ENCODE measurements at places on chromosomes 11 and 22.

GRCh38 chr11:47480762-47481161, 31.8 kb upstream of the RAPSN start:
- no peak for DNase-seq
- H3K4me3 ChIP-seq: no peak overlapping the region
- peaks cover 8% of the 10 kb centered on the region for H3K36me3 ChIP-seq
- no peaks in the 10 kb centered on the region for H3K4me1 ChIP-seq

GRCh38 chr11:45885274-45885920, at the start of gene MAPK8IP1:
MAPK8IP1 (plus strand) TSS chr11:45885651; CDS start chr11:45885821, 170 bp downstream.
- H3K4me1 ChIP-seq: no peaks in the 10 kb centered on the region
- DNase-seq: no peak
- H3K27ac ChIP-seq: no peak within 1 kb of the TSS
- H3K4me3 ChIP-seq: peak within 1 kb of the TSS; percentile 43

DNA sequence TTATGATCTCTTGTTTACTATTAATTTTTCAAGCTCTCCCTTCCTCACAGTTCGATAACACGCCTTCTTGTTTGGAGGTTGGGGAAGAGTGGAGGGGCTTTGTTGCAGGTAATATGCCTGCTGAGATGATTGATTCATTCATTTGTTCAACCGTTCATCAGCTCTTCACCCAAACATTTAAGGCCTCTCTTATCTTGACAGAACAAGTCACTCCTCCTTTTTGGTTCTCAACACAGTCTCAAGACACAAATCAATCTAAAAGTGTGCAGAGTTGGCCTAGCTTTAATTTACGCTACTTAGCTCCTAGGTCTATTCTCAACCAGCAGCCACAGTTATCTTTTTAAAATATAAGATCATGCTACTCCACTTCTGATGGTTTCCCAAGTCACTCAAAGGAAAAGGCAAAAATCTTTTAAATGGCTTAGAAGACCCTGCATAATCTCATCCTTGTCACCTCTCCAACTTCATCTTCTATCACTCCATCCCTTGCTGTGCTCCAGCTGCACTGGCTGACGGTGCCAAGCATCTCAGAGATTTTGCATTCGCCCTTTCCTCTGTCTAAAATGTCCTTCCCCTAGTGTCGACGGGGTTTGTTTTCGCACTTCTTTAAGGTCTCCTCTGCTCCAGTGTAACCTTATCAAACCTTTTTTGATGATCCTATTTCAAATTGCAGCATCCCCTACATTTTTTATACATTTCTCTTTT, 60.3 kb downstream of the AMBRA1 start:
- H3K4me1 ChIP-seq: no peaks in the 10 kb centered on the region
- no peak overlapping the region for H3K27ac ChIP-seq
- DNase-seq: no peak
- H3K36me3 ChIP-seq: no peaks in the 10 kb centered on the region
- no peaks in the 10 kb centered on the region for H3K27me3 ChIP-seq
- H3K4me3 ChIP-seq: no peak overlapping the region

- no peak for DNase-seq
- H3K27me3 ChIP-seq: no peaks in the 10 kb centered on the region
- no peak overlapping the region for H3K27ac ChIP-seq
- no peaks in the 10 kb centered on the region for H3K36me3 ChIP-seq
- no peaks in the 10 kb centered on the region for H3K4me1 ChIP-seq
Measured at GRCh38 chr11:69209038-69209350, 53.3 kb downstream of the SMIM38 start.

DNA sequence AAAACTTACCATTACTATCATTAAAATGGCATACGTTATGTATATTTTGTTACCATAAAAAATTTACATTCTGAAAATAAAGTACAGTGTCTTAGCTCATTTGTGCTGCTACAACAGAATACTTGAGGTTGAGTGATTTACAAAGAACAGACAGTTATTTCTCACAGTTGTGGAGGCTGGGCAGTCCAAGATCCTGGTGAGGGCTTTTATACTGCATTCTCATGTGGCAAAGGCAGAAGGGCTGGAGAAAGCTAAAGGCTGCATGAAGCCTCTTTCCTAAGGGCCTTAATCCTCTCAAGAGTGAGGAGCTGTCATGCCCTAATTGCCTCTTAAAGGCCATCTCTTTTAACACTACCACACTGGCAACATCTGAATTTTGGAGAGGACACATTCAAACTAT, 13.3 kb downstream of the GGTLC2 start:
- H3K36me3 ChIP-seq: no peaks in the 10 kb centered on the region
- H3K4me1 ChIP-seq: no peaks in the 10 kb centered on the region
- no peaks in the 10 kb centered on the region for H3K27me3 ChIP-seq

- no peak overlapping the region for H3K27ac ChIP-seq
- no peaks in the 10 kb centered on the region for H3K27me3 ChIP-seq
- no peak overlapping the region for H3K4me3 ChIP-seq
Measured at GRCh38 chr11:56911312-56911711, 77.4 kb upstream of the OR5AK2 start.

DNA sequence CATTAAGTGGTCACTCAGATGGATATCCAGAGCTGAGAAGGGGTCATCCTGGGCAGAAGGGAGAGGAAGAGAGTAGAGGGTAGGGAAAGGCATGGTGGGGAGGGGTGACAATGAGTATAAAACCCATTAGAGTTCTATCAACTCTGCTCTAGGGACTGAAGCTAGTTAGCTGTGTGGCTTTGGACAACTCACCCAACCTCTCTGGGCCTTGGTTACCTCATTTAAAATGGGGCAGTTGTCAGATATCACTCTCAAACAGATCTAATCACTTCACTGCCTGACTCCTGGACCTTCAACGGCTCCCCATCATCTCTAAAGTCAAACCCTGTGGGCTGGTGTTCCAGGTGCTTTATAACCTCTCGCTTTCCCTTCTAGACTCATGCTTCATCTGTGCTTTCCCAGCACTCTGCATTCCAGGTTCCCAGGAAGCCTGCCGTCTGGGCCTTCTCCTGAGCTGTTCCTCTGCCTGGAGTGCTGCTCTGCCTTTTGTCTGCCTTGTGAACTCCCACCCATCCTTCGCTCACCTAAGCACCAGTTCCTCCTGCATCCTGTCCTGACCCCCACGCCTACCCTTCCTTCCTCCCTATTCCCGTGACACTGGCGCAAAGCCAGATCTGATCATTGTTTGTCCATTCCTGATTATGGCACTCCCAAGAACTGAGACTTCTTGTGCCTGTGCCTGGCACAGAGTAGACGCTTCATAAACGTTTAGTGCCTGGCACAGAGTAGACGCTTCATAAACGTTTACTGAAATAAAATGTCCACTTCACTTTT, 22.3 kb upstream of the KCNJ11 start:
- no peaks in the 10 kb centered on the region for H3K27me3 ChIP-seq
- H3K36me3 ChIP-seq: no peaks in the 10 kb centered on the region
- H3K4me3 ChIP-seq: no peak overlapping the region
- DNase-seq: no peak
- H3K27ac ChIP-seq: no peak overlapping the region

DNA sequence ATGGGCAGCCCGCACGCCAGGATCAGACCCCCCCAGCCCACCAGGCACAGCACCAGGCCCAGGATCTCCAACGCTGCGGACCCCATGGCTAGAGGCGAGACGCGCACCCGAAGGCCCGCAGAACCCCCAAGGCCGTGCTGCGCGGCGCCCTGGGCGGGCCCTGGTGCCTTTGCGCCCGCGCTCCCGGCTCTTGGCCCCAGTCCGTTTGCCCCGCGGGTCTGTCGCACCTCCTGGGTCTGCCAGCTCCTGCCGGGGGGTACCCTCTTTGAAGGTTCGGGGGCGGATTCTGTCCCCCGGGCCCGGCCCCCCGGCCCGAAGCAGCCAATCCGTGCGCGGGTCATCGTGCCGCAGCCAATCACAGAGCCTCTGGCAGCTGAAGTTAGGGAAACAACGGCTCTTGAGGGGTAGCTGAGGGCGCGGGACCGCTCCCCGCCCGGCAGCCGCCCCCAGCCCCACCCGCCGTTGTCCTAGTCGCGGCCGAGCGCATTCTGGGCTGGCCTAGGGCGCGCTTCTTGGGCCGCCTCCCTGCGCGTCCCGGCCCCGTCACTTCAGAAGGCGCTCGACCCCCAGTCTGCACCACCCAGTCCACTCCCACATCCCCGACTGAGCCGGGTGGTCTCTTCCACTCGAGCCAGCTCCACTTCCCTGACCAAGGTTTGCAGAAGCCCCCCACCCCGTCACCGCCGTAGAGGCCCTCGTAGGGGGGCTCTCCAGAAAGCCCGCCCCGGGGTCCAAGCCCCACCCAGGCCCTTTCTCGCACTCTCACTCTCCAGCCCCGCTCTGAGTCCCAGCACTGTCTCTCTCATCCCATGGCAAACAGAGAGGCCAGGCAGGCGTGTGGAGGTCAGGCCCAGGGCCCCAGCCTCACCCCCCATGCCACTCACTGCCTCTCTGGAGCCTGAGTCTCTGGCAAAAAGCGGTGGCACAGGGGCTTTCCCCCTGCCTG, at the start of gene CLDN5:
TSS of gene CLDN5 (minus strand) at position 241 of the 946 bp plus-strand sequence. CDS start at position 86, 155 bp downstream.
- DNase-seq: peak; percentile 59
- peaks cover 56% of the 10 kb centered on the region for H3K27me3 ChIP-seq
- H3K36me3 ChIP-seq: no peaks in the 10 kb centered on the region
- peak within 1 kb of the TSS; percentile 85 for H3K27ac ChIP-seq
- peaks cover 3% of the 10 kb centered on the region for H3K4me1 ChIP-seq

DNA sequence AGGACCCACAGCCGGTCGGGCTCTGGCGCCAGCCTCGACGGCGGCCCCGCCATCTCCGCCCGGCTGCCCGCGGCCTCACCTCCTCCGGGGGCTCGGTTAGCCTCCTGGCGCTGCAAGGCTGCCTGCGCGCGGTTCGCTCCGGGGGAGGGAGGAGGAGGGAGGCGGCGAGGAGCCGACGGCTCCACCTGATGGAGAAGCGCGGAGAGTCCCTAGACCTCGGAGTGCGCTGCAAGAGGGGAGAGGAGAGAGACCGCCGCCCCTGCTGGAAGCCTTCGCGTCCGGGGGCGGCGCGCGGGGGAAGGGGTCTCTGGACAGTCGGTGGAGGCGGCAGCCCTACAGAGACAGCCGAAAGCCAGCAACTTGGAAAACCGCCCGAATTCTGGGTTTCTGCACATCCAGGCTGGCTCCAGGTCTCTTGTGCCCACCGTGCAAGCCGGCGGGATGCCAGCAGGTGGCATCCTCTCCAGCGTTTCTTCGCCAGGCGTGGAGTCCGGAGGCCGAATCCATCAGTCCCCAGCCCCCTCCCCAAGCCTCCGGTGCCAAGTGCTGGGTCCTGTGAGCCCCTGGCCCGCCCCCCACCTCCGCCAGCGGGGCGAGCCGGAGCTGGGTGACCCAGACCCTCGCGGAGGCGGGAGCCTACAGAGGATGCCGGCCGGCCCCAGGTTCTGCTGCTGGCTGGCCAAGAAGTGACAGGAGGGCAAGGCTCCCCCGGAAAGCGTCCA, 2.9 kb upstream of the KIRREL3 start:
- no peaks in the 10 kb centered on the region for H3K4me1 ChIP-seq
- no peak overlapping the region for H3K27ac ChIP-seq
- H3K36me3 ChIP-seq: no peaks in the 10 kb centered on the region
- H3K4me3 ChIP-seq: peak overlapping the region; percentile 53
- H3K27me3 ChIP-seq: peaks cover 59% of the 10 kb centered on the region
- DNase-seq: no peak

- H3K36me3 ChIP-seq: no peaks in the 10 kb centered on the region
- no peaks in the 10 kb centered on the region for H3K27me3 ChIP-seq
- no peak overlapping the region for H3K27ac ChIP-seq
- no peak for DNase-seq
Measured at GRCh38 chr11:114039551-114039950, 20.0 kb upstream of the ZBTB16 start.

GRCh38 chr22:20298110-20298802, 21.6 kb downstream of the DGCR6L start:
- H3K36me3 ChIP-seq: no peaks in the 10 kb centered on the region
- no peaks in the 10 kb centered on the region for H3K27me3 ChIP-seq
- no peaks in the 10 kb centered on the region for H3K4me1 ChIP-seq
- no peak for DNase-seq
- peak overlapping the region; percentile 58 for H3K4me3 ChIP-seq
- H3K27ac ChIP-seq: peak overlapping the region; percentile 21

- H3K27me3 ChIP-seq: no peaks in the 10 kb centered on the region
- H3K4me1 ChIP-seq: no peaks in the 10 kb centered on the region
- H3K27ac ChIP-seq: no peak overlapping the region
Measured at GRCh38 chr22:16914006-16914405, 88.8 kb upstream of the XKR3 start.

- no peaks in the 10 kb centered on the region for H3K4me1 ChIP-seq
- no peaks in the 10 kb centered on the region for H3K27me3 ChIP-seq
- H3K4me3 ChIP-seq: no peak overlapping the region
- no peak overlapping the region for H3K27ac ChIP-seq
- H3K36me3 ChIP-seq: no peaks in the 10 kb centered on the region
Measured at GRCh38 chr11:10426475-10426874, 28.6 kb upstream of the AMPD3 start.

DNA sequence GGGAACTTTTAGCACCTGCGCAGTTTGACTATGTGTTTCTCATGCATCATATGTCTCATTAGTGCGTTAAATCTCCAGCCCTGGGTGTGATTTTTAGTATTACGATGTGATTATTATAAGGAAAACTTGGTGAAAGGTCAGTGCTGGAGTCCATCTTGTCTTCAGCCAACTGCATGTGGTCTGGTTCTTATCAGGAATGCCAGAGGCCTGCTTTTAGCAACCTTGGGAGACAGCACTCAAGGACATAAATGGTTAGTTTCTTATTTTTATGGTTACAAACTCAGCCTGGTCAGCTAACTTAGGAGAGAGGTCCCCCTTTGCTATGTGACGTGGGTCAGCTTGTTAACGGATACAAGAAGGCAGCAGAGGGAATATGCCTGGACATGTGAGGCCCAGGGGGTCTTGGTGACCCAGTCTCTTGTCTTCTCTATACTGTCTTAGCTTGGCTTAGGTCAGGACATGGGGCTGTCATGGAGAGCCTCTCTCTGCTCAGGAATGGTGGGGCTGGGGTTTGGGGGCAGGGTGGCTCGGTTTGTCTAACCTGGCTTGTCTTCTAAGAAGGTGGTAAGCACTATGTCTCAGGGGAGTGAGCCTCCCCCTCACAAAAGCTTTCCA, 21.5 kb downstream of the KCTD21 start:
- no peak overlapping the region for H3K4me3 ChIP-seq
- no peaks in the 10 kb centered on the region for H3K36me3 ChIP-seq
- H3K4me1 ChIP-seq: no peaks in the 10 kb centered on the region
- no peak overlapping the region for H3K27ac ChIP-seq
- DNase-seq: no peak
- no peaks in the 10 kb centered on the region for H3K27me3 ChIP-seq

DNA sequence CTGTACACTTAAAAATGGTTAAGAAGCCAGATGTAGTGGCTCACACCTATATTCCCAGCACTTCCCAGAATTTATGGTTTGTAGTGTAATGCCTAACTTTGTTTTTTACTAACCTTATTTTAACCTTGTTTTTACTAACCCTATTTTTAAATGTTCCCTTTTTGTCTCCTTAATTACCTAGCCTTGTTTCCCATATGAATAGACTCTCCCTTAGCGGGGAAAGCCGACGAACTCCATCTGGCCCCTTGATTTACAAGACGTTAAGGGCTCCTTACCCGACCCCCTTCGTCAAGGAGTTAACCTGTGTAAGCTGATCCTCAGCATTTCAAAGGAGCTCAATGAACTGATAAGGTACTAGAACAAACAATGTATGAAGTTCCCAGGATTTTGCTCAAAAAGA, 17.1 kb downstream of the APOBEC3H start:
- no peak overlapping the region for H3K27ac ChIP-seq
- no peaks in the 10 kb centered on the region for H3K4me1 ChIP-seq
- no peaks in the 10 kb centered on the region for H3K27me3 ChIP-seq
- H3K4me3 ChIP-seq: no peak overlapping the region
- DNase-seq: no peak

All from breast epithelium (tissue), 4 donors.